ENCODE measurements at places on chromosomes 3 and 15. TPM values are rescaled to one million over a fixed set of nuclear protein-coding genes. Genes with fewer than 3 reads are reported as not detected.

DNA sequence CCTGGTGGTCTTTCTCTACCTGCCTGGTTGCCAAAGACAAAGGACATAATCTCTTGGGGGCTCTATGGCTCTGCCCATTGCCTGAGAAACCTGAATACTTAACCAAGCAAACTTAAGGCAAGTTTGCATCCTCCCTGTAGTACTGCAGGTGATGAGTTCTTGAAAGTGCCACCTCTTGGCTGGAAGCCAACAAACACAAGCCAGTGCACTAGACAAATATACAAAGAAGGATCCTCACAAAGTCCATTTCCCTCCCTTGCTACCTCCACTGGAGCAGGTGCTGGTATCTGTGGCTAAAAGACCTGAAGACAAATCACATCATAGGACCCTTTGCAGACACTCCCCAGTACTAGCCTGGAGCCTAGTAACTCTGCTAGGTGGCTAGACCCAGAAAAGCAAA is 772.3 kb downstream of the SI start:
- DNase-seq = no peak

DNA sequence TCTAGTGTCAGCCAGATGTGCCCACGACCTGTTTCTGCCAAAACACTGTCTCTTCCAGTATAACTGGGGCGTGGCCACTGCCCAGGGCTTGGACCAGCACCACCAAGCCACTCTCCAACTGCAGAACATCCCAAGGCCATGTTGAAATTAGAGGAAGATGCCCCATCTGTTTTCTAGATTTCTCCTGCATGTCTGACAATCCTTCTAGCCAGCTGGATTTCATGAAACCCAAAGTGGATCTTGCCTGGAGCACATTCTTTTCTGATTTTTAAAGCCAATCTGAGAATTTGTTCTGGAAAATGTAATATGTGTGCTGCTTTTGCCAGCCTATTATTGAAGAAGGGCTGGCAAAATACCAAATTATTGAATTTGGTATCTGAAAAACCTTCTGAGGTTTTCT is 182.5 kb downstream of the SLCO3A1 start:
- DNase-seq = no peak

- DNase-seq = no peak
Observed at GRCh38 chr15:98948941-98949340, 58.7 kb downstream of the PGPEP1L start.

DNA sequence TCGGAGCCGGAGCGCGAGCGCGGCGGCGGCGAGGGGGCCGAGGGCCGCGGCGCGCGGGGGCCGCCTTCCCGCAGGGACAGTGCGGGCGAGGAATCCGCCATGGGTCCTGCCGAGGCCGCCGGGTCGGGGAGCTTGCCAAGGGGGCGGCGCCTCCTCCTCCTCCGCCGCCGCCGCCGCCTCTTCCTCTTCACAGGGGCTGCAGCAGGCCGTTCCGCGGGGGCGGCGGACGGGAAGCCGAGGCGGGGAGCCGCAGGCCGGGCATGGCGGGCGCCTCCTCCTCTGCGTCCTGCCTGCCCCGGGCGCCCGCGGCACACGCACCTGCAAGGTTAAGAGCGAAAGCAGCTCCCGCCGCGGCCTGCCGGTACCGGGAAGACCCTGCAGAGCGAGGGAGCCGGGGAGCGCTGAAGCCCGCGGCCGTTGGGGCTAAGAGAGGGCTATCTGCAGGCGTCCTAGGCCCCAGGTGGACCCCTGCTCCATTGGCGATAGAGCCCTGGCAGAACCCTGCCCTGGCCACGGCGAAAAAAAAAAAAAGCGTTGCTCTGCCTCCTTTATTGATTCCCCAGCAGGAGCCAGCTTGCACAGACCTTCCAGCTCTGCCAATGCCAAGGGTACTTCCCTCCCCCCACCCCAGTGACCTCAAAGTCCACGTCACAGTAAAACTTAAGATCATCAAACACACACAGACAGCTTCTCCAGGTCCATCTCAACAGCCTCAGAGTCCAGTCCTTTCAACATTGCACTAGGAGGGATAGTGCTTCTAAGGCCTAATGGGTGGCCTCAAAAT is at the start of gene LYSMD2:
TSS of gene LYSMD2 (minus strand) at position 134 of the 784 bp plus-strand sequence. CDS start at position 101, 33 bp downstream.
- DNase-seq = no peak

Gene STARD9
- total RNA-seq = 4.8 TPM

DNA sequence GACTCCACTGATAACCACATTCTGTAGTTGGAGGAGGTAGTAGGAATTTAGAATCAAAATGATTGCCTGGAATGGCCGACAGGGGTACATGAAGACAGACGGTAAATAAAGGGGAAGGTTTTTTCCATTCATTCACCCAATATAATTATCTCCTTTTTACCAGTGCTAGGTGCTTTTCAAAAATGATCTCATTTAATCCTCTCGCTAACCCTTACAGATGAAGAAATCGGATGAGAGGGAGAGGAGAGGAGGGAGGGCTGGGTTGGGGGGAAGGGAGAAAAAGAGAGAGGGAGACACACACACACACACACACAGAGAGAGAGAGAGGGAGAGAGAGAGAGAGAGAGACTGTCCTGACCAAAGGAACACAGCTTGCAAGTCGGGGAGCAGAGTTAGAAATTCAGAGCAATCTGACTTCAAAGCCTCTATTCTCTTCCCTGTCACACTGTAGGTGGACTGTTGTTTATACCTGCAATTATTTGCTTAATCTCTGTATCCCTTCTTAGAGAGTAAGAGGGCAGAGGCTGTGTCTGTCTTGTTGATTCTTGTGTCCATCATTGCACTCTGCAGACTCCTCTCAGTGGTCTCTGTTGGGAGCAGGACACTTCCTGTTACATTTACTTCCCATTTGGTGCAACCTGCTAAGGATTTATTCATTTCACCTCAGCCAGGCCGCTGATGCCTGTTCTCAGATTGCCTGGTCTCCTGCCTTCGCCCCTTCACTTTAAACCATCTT is 18.7 kb upstream of the PAQR9 start:
- DNase-seq = no peak

DNA sequence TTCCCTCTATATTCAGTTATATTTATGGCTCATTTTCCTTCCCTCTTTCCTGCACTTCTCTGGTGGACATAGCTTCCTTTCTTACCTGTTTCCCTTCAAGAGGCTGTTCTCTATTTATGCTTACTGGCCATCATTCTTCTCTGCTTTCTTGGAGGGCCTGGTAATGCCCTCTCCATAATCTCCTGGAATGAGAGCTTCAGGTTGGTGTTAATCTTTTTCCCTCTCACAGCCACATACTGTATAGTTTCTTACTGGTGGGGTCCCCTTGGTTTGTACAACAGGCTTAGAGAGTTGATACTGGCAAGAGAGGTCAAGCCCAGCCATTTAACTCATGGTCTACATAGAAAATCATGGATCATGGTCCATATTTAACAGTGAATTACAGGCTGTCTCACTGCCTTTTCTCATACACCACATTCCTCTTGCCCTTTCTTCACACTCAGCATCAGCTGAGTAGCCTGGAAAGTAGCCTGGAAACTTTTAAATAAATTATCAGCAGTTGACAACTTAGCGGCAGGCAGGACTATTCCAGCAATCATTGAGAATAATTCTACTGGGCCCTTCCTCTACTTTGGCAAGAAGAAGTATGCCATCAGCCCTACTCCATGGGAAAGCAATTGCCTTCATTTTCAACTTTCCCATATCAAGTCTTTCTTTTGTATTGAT is 38.0 kb upstream of the DPH6 start:
- DNase-seq = no peak

DNA sequence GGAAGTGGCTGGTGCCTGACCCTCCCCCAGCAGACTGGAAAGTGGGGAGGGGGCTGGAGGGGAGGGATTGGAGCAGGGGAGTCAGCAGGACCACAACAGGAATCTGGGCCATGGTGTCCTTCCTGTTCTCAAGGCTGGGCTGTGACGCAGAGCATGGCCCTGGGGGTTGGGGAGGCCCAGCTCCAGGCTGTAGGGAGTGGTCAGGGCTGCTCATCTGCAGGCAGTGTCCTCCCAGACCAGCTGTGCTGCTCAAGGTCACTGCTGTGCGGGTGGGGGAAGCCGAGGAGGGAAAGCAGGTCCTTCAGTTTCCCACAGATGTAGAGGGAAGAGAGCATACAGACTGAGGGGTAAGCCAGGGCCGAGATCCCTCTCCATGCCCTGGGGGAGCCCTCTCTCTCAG is 40.7 kb downstream of the CYP11A1 start:
- DNase-seq = no peak

DNA sequence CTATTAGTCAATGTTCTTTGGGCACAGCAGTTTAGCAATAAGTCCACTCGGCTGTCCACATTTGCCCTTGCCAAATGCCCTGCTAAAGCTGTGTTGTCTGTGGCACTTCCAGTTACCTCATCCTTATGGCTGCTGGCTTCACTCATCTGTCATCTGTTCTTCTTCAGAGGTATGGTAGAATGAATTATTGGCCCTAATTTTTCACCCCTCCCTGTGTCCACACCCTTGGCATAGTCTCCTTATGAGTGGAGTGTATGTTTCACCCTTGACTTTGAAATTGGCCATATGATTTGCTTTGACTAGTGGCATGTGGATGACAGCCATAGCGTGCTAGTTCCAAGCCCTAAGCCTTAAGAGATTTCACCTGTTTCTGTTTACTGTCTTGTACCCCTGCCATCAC is 72.1 kb upstream of the EPHB1 start:
- no peak for DNase-seq

Gene TGM5
- total RNA-seq = not detected

Gene LRRN1
- total RNA-seq = not detected

DNA sequence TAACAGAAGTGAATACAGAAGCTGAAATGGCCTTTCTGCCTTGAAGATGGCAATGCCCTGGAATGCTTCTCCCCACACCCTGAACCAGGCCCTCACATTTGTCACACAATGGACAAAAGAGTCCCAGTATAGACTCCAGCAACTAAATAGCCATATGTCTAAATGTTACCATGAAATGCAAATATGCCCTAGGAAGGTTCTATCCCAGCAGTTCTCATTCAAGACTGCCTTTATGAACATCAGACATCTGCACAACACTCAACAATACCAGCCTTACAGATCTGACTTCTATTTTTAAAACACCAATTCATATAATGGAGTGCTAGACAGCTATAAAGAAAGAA is 7.9 kb downstream of the ITGB5 start:
- DNase-seq = no peak

Gene IL17RD
- 1.5 TPM for total RNA-seq
